ENCODE measurements at places on chromosomes 7 and 10.

GRCh38 chr10:90969121-90969534, 48.2 kb upstream of the ANKRD1 start:
- DNase-seq = no peak

- no peak for DNase-seq
Measured at GRCh38 chr10:53786236-53786900, 1013.8 kb upstream of the MBL2 start.

GRCh38 chr10:123417414-123417813, 248.7 kb upstream of the GPR26 start:
- no peak for DNase-seq

DNA sequence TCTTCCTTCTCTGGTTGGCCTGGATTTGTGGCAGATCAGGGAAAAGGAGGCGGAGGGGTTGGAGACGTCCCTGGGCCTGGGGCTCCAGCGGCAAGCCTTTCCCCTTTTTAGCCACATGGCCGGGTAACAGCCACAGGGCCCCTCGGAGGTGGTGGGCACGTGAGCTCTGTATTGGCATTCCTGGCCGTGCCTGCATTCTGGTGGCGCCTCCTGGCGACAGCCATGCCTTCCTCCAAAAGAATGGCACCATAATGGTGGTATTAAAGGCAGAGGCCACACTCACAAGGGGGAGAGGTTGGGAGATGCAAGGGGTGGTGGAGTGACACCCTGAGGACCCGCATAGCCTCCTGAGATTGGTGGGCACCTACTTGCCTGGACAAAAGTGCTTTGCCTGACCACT, 3.0 kb upstream of the AQP1 start:
- DNase-seq = no peak

GRCh38 chr10:50622706-50623662, 772 bp downstream of the SGMS1 start:
- peak; percentile 52 for DNase-seq

DNA sequence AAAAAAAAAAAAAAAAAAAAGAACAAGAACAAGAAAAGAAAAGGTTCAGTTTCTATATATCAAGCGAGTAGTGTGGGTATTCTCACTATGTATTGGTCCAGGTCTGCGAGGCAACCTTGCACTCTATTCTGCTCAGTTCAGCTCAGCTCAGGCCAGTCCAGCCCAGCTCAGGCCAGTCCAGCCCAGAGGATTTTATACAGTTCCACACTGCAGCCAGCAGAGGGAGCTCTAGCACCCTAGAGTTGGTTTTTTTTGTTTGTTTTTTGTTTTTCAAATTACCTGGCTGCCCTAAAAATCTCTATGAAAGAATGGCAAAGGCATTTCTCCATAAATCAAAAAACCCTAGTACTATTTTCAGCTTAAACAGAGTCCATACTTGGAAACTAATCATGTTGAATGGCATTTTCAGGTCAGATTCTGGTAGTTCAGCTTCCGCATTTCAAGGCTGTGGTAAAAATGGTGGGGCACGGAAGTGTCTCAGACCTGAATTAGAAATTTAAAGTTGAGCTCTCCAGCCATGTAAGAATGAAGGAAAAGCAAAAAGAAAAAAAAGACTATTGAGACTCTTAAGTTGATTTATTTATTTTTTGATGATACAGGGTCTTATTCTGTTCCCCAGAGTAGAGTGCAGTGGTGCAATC, 55.2 kb upstream of the GSDME start:
- DNase-seq = peak; percentile 51

GRCh38 chr7:98110249-98111022, 3.8 kb downstream of the LMTK2 start:
- no peak for DNase-seq

DNA sequence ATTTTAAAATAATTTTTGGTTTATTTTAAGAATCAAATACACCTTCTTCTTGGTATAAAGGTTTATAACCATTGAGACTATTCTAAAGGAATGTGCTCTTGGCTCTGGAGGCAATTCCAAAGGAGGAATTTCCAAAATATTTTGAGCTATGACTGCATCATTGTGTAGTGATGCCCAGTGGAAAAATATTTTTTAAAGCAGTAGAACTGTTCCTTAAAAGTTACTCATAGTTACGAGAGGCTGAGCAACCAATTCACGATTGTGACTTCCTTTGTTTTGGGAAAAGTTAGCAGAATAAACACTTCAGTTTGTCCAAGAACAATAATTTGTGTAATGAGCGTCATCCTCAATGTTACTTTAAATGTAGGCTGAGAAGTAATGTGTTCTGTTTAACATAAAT, 233.6 kb downstream of the BAMBI start:
- DNase-seq = no peak

DNA sequence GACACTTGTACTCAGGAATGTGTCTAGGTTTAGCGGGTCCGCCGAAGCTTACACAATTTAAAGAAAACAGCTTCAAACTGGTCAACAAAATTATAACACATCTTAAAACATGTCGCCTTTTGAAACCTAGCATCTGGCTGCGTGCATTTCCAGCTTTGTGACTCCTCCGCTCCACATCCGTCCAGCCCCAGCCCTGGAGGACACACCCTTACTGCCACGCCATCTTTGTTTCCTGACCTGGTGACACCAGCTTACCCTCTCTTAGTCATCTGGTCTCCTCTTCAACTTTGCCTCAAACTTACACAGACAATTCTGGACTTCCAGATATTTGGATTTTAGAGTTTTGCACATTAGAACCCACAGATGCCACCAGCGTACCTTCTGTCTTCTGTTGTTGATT, 198.7 kb upstream of the VSTM2A start:
- no peak for DNase-seq

- no peak for DNase-seq
Measured at GRCh38 chr10:100192350-100192749, 6.5 kb upstream of the ERLIN1 start.

GRCh38 chr7:142389544-142389943, 131.7 kb upstream of the PRSS58 start:
- DNase-seq = no peak

DNA sequence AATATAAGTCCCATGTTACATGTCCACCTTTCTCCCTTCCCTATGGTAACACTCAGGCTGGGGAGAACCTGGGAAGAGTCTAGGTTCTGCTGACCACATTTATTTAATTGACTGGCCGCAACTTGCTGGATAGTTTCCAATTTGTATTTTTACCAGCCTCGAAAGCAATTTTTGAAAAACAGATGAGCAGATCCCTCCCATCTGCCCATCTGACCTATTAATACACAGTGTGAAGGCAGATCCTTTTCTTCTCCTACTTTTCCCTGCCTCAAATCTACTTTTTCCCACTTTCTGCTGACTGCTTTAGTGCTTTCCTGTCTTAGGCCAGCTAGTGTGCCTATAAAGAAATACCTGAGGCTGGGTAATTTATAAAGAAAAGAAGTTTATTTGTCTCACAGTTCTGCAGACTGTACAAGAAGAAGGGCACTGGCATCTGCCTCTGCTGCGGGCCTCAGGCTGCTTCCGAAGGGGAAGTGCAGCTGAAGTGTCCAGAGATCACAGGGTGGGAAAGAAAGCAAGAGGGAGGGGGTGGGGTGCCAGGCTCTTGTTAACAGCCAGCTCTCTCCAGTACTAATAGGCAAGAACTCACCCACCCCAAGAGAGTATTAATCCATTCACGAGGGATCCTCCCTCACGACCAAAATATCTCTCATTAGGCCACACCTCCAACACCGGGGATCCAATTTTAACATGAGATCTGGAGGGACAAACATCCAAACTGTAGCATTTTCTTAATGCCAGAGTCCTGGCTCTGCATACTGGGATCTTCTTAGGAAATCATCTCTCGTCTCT, 336.0 kb upstream of the IGFBP3 start:
- no peak for DNase-seq

DNA sequence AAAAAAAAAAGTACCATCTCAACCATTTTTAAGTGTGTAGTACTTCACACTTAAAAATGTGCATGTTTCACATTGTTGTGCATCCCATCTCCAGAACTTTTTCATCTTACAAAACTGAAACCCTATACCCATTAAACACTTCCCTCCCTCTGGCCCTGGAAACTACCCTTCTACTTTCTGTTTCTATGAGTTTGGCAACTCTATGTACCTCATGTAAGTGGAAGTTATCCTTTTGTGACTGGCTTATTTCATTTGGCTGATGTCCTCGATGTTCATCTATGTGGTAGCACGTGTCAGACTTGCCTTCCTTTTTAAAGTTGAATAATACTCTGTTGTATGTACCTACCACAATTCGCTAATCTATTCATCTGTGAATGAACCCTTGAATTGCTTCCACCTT, 12.2 kb downstream of the KCNMA1 start:
- peak; percentile 67 for DNase-seq

DNA sequence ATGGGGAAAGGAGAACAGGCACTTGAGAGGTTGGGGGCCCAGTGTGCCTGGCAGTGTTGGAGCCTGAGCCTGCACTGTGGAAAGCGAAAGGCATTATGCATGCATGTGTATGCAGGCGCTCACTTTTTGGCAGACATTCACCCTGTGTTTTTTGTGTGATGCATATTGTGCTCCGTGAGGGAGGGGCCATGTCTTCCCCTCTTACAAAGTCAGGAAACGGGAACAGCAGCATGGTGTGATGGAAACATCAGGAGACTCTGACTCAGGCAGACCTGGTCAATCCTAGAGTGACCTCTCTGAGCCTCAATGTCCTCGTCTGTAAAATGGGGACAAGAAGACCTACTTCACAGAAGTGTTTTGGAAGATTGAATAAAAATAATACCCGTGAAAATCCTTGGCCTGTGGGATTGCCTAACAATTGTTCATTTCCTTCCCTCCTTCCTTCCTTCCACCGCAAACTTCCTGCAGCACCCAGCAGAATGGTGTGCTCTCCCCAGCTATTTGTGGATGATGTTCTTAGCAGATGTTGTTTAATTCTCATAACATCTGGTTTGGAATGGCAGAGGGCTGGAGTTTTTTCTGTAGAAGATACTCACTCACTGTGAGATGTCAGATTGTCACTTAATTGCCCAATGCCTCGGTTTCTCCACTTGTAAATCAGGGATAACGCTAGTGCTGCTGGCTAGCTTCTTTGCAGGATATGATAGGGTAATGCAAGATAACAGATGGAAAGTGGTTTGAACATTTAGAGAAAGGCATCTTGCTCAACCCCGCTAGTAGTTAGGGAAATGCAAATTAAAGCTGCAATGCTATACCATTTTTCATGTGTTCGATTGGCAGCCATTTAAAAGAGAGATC, 39.8 kb downstream of the CDH23 start:
- DNase-seq = no peak

GRCh38 chr7:137086896-137087295, 218.4 kb downstream of the CHRM2 start:
- DNase-seq = no peak

DNA sequence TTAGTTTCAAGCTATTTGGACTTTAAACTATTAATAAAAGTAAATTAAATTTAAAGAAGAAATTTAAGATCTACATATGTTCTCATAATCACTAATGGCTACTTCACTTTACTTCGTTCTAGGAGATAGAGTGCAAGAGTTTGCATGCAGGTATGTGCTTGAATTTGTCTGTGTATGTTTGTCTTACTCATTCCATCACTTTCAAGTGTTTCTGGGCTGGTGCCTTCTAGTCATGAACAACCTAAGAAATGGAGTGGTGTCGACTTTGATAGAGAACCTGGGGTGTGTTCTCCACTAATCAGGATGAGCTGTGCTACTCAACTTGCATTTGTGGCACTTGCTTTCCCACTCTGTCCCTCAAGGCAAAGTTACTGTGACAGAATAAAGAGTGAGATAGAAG, 169.9 kb downstream of the KCND2 start:
- no peak for DNase-seq

GRCh38 chr7:157480371-157481050, 143.7 kb downstream of the DNAJB6 start:
- DNase-seq = no peak

DNA sequence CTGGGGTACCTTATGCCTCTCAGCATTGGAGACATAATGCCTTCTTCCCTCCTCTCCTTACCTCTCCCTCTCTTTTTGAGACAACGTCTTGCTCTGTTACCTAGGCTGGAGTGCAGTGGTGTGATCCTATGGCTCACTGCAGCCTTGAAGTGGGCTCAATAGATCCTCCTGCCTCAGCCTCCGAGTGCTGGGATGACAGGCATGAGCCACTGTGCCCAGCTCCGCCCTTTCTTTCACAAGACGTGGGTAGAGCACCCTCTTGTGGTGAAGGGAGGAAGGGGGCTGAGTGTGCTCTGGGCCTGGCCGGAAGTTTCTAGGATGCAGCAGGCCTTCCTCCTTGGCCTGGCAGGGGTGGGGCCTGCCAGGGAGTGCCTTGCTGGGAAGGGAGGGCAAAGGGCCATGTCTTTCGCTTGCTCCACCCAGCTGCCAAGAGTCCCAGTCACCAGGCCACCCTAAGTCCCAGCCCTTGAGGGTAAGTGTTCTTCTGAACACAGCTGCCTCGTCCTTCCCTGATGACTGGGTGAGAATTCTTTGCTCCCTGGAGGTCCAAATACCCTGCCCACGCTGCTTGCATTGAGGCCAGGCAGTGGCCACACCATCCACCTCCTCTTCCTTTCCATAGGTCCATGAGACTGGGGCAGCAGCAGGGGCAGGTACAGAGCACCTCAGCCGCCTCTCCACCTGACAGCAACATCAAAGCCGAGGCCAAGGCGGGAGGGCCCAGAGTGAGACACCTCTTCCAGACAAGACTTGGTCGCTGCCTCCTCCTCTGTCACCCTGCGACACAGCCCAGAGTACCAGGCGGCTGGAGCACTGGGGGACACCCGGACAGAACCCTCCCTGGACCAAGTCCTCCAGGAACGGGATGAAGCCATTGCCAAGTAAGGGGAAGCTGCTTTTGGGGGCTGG, 3.7 kb downstream of the ABHD11 start:
- peak; percentile 89 for DNase-seq

- DNase-seq = no peak
Measured at GRCh38 chr7:35784332-35784731, 16.5 kb upstream of the SEPTIN7 start.

DNA sequence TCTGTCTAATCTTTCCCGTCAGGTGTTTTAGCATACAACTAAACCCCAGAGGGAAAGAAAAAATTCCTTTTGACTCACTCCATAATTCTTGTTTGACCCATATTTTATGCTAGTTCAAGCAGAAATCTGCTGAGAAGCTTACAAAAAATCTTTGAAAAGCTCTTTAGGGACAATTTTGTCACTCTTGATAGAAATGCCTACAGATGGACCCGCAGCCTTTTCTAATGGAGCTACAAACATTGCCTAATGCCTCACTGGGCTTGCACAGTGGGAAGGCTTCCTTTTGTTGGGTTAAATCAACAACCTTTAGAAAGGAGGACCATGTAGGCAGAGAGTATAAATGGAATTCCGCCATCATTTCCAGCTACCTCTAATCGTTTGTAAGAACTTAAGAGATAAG, 344.5 kb downstream of the PCLO start:
- no peak for DNase-seq

DNA sequence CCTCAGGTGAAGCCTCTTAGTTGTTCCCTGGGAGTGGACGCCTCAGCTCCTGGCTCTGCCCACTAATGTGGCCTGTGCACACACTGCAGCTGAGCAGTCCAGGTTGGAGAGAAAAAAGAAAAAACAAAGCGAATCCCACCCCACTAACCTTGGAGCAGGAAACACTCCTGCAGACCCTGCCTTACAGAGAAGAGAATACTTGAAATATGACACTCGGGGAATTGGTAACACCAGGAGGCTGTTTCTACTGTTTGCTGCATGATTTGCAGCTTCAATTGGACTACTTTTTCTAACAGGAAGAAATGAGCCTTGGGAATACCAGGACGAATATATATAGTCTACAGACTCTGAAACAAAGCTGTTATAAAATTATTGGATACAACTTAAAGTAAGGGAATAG, 22.2 kb downstream of the CDHR3 start:
- DNase-seq = no peak

GRCh38 chr10:76082956-76083355, 651.5 kb downstream of the LRMDA start:
- DNase-seq = no peak

- DNase-seq = no peak
Measured at GRCh38 chr7:155733582-155734444, 78.5 kb downstream of the SHH start.

GRCh38 chr7:102282465-102283362, 4.0 kb upstream of the SH2B2 start:
- DNase-seq = no peak
